CD4-positive, alpha-beta T cell treated with Interferon alpha-2 for 1 hour (primary cell): ENCODE measurements at places on chromosomes 5 and 9.

GRCh38 chr9:32306006-32306405, 78.4 kb upstream of the ACO1 start:
- no peak for DNase-seq

DNA sequence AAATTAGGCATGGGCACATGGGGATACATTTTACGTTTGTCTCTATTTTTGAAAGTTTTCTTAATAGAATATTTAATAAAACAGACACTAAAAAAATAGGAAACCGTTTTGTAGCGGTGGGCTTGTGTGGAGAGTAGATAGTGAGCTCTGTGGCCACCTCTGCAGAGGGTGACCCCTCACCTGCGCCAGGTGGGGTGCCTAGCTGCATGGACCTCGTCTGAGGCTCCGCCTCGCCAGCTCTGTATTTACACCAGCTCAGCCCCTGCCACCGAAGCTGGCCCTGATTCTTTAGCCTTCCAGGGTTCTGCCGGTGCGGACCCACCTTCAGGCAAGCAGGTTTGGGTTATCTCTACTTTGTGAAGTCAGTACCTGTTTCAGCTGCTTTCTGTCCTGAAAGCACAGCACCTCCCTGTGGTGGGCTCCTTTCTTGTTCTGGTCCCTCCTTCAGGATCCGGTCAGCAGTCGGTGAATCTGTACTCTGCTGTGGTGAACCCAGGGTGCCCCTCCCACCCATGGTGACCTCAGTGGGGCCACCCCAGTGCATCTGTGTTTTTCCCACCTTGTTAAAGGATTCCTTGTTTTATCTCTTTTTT, 105.2 kb upstream of the CACNA1B start:
- DNase-seq, result no peak

- DNase-seq, result peak; percentile 63
Measured at GRCh38 chr9:124222918-124223720, 34.6 kb upstream of the NEK6 start.

DNA sequence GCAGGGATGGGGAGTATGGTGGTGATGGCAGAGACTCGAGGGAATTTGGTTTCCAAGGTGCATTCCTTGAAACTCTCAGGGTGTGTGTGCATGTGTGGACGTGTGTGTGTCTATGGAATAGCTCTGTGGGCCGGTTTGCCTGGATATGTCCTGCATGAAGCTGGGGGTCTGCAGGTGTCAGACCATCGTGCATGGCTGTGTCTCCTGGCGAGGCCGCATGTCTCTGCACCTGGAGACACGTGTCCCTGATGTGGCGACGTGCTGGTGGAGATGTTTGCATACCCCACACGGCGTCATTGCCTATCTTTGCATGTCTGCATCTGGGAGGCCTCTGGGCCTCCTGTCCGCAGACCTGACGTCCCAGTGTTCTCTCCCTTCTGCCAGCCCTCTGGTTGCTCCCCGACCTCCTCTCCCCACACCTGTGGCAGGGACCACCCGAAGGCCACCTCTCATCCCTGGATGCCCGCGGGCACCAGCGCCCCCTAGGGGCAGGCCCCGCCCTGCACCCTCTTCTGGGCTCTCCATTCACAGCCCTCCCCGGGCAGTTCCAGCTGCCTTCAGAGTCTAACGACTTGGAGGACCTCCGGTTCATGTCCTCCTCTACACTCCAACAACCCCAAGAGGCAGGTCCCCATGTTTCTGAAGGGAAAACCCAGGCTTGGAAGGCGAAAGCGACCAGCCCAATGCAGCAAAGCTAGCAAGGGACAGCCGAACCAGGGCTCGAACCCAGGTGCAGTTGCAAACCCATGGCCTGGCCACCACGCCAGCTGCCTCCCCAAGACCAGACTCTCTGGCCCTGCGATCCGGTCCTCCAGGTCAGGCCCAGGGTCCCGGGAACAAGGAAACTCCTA, 88.6 kb downstream of the LMX1B start:
- peak; percentile 41 for DNase-seq

GRCh38 chr5:66281294-66281693, 137.2 kb downstream of the SREK1 start:
- DNase-seq, result no peak

GRCh38 chr5:137735555-137736284, at the start of gene KLHL3:
Gene KLHL3 (minus strand): TSS chr5:137736089. CDS start chr5:137735646, 443 bp downstream.
- DNase-seq, result peak; percentile 22

- DNase-seq, result no peak
Measured at GRCh38 chr9:11537566-11537965, 924.8 kb upstream of the PTPRD start.

DNA sequence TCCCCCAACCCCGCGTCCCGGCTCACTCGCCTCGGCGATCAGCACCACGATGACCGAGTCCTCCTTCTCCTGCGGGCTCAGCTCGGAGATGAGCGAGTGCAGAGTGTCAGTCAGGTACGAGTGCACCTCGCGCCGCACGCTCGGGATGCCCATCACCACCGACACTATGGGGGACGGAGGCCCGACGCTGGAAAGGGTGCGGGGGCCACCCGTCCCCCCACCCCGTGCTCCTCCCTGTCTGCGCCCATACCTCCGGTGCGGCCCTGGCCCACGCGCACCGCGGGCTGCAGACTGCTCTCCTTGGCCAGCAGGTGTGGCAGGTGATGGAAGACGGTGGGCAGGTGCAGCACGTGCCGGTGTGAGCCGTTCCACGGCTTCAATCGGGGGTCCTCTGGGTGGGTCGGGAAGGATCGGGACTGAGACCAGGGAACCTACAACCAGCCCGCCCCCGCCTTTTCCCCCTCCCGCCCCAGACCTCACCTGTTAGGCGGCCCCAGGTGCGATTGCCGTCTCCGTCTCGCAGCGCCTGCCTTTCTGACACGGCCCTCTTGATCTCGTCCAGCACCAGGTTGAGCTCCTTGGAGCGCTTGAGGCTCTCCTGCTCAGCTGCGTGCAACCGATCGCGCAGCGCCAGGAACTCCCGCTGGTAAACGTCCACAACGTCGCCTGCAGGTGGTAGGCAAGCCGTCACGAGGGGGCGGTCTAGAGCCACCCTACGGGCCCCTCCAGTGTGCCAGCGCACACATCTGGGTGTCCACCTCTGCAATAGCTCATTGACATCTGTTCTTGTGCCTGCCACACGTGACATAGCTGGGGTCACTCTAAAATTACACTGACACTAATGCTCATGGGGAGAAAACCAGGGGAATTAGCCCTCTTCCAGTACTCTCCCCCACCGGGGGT, 5.1 kb downstream of the MGAT4B start:
- DNase-seq, result peak; percentile 87
